Activated B cell treated with CpG ODN at 0.5 μM for 24 hours (primary cell): ENCODE measurements at places on chromosomes 5 and 9. TPM values are rescaled to one million over a fixed set of nuclear protein-coding genes. Genes with fewer than 3 reads are reported as not detected.

DNA sequence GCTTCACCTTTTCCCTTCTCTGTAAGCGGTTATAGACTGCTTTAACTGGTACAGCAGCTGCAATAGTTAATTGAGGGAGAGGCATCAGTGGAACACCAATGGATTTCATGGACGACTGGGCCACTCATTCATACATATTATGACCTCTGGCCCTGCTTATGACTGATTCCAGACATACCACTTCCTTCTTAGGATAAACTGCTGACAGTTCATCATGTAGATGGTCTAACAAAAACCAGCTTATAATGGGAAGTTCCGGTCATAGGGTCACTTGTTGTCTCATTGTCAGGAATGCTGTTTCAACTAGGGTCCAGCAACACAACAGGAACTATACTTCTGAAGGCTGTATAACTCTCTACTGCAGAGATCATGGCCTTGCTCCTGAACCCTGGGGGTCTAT, 265.2 kb upstream of the RASA1 start:
- H3K4me1 ChIP-seq = no peaks in the 10 kb centered on the region
- H3K27ac ChIP-seq = no peak overlapping the region
- no peak overlapping the region for H3K4me3 ChIP-seq
- H3K36me3 ChIP-seq = no peaks in the 10 kb centered on the region
- peaks cover 14% of the 10 kb centered on the region for H3K27me3 ChIP-seq

DNA sequence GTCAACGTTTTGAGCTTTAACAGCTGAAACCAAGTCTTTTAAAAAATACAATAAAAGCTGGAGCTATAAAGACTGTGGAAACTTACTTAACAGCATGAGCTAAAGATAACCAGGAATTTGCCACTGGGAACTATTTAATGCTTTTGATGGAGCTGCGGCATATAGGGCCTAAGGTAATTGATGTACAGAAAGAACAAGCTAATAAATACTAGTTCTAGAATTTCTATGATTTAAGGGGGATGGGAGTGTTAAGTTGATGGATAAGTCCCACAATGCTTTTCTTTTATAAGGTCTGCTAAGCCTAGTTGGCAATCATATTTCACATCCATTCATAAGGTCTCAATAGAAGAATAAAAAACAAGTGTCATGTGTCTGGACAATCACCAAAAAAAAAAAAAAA, 334.0 kb upstream of the DMAC1 start:
- H3K4me3 ChIP-seq = no peak overlapping the region
- DNase-seq = no peak
- no peak overlapping the region for H3K27ac ChIP-seq

DNA sequence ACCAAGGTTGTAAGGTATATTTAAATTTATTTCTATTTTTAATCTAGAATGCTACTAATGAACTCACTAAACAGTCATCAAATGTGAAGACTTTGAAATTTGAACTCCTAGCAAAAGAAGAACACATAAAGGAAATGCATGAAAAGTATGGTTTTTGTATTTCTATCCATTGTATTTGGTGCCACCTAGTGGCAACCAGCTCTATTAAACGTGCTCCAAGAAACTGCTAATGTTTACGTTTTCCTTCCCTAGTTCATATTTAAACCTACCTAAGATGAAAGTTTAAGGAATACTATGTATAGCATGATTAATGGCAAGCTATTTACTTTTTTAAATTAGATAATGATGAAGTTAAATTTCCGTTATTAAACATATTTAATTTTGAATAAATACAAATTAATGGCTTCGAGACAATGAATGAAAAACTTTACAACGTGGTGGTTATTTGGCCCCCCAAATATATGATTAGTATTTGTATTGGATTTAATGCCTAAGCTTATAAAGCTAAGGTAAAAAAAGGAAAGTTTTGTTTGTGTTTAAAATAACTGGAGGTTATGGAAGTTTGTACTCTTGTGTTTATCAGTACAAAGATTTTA, 115.9 kb upstream of the SH3GL2 start:
- H3K36me3 ChIP-seq = no peaks in the 10 kb centered on the region
- no peaks in the 10 kb centered on the region for H3K27me3 ChIP-seq
- no peaks in the 10 kb centered on the region for H3K4me1 ChIP-seq
- no peak overlapping the region for H3K4me3 ChIP-seq

- no peaks in the 10 kb centered on the region for H3K36me3 ChIP-seq
- DNase-seq = peak; percentile 69
- peak overlapping the region; percentile 9 for H3K27ac ChIP-seq
These were observed 4.0 kb upstream of the MYORG start for GRCh38 chr9:34380511-34381315.

DNA sequence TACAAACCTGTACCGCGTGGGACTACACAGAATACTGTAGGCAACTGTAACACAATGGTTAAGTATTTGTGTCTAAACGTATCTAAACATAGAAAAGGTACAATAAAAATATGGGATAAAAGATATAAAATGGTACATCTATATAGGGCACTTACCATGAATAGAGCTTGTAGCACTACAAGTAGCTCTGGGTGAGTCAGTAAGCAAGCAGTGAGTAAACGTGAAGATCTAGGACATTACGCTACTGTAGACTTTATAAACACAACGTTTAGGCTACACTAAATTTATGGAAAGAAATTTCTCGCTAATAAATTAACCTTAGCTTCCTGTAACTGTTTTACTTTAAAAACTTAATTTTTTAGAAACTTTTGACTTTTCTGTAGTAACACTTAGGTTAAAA, 46.5 kb downstream of the MRPS27 start:
- no peaks in the 10 kb centered on the region for H3K27me3 ChIP-seq
- H3K36me3 ChIP-seq = peaks cover 44% of the 10 kb centered on the region
- no peak overlapping the region for H3K4me3 ChIP-seq
- peaks cover 13% of the 10 kb centered on the region for H3K4me1 ChIP-seq
- H3K27ac ChIP-seq = no peak overlapping the region

DNA sequence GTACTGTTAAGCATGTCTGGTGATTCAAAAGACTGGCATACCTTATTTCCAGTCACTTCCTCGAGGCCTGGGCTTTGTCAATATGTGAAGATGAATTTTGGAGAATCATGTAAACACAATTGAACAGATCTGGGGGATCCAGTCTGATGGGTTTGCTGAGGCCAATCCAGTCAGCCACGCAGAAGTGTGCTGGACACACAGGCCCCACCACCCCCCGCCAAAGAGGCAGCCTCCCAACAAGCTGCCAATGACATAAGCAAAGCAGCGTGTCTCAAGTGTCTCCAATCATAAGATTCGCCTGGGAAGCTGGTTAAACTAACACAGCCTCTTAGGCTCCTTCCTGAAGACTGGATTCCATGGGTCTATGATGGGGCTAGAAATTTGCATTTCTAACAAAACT, 192.9 kb upstream of the KLF9 start:
- no peak overlapping the region for H3K4me3 ChIP-seq
- H3K4me1 ChIP-seq = peaks cover 20% of the 10 kb centered on the region
- no peak overlapping the region for H3K27ac ChIP-seq
- no peak for DNase-seq
- no peaks in the 10 kb centered on the region for H3K27me3 ChIP-seq
- no peaks in the 10 kb centered on the region for H3K36me3 ChIP-seq

- no peak overlapping the region for H3K27ac ChIP-seq
- no peaks in the 10 kb centered on the region for H3K36me3 ChIP-seq
- peaks cover 13% of the 10 kb centered on the region for H3K27me3 ChIP-seq
- no peak for DNase-seq
- H3K4me3 ChIP-seq = no peak overlapping the region
- H3K4me1 ChIP-seq = no peaks in the 10 kb centered on the region
These were observed 49.2 kb downstream of the EQTN start for GRCh38 chr9:27247756-27248155.

DNA sequence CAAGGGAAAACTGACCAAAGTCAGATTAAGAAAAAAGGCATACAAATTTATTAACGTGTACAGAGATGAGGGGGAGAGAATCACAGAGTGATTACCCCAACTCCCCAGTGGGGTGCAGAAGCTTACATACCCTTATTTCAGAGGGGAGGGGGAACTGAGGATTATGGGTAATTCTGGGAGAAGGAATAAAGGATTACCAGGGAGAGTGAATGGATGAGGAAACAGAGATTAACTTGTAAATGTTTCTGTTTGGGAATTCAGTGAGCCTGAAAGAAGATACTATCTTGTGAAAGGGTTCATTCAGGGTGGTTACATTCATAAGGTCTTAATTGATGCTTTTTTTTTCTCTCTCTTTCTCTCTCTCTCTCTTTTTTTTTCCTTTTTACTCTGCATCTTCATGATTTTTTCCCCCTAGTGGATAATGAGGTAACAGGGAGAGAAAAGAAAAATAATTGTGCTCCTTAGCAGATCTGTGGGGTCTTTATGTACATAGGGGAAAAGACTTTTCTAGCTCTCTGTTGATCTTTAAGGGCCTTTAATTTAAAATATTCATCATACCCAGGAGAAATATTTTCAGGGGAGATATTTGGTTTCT, 49.4 kb downstream of the TARS1 start:
- no peaks in the 10 kb centered on the region for H3K27me3 ChIP-seq
- no peaks in the 10 kb centered on the region for H3K4me1 ChIP-seq
- H3K36me3 ChIP-seq = no peaks in the 10 kb centered on the region
- H3K27ac ChIP-seq = no peak overlapping the region

- no peaks in the 10 kb centered on the region for H3K4me1 ChIP-seq
- DNase-seq = no peak
- H3K27me3 ChIP-seq = no peaks in the 10 kb centered on the region
- H3K4me3 ChIP-seq = no peak overlapping the region
These were observed 58.8 kb downstream of the CAAP1 start for GRCh38 chr9:26833792-26834191.

DNA sequence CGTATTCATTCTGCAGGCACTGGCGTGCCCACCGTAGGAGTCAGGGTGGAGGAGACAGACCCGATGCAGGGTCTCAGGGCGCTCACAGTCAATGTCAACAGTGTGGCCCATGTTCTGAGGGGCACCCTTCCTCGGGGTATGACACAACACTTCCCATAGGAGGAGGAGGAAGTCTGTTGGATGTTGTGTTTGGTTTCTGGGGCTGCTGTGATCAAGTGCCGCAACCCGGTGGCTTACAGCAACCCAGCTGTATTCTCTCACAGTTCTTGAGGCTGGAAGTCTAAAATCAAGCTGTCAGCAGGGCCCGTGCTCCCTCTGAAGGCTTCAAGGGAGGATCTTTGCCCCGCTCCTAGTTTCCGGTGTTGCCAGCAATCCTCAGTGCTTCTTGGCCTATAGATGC, 5.6 kb upstream of the HNRNPAB start:
- no peaks in the 10 kb centered on the region for H3K4me1 ChIP-seq
- H3K4me3 ChIP-seq = no peak overlapping the region
- no peak overlapping the region for H3K27ac ChIP-seq
- peaks cover 11% of the 10 kb centered on the region for H3K27me3 ChIP-seq
- DNase-seq = no peak
- no peaks in the 10 kb centered on the region for H3K36me3 ChIP-seq

- peaks cover 7% of the 10 kb centered on the region for H3K4me1 ChIP-seq
- no peaks in the 10 kb centered on the region for H3K36me3 ChIP-seq
- no peak for DNase-seq
These were observed 16.4 kb upstream of the FCN2 start for GRCh38 chr9:134863941-134864820.

DNA sequence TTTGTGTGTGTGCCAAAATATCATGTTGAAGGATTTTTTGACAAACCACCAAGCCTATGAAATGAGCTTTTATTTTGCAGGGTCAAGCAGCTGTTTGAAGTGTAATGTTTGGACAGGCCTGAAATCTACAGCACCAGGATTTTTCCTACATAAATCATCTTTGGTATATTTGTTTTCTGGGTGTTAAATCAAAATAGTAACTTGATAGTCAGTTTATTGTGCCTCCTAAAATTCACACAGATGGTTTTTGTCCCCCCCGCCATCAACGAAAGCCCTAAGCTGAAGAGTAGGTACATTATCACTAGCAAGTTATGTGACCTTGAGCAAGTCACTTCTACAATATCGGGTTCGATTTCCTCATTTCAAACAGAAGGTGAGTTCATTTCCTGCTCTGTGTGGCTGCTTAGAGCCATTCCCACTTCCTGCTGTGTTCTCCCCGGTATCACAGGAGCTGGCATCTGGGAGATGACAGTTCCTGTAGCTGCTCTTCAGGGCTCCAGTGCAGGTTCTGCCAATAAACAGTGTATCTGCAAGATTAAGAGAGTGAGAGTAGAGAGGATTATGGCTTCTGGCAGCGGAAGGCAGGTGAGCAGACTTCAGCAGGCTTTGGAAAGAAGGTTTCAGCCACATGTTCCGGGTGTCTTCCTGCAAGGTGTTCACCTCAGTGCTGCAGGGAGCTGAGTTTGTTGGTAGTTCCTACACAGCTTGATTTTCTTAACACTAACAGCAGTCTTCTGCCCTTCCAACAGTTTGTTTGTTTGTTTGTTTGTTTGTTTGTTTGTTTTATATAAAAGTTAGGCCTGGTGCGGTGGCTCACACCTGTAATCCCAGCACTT, 48.4 kb upstream of the GNE start:
- H3K27ac ChIP-seq = no peak overlapping the region
- DNase-seq = no peak
- H3K36me3 ChIP-seq = no peaks in the 10 kb centered on the region
- no peaks in the 10 kb centered on the region for H3K4me1 ChIP-seq
- no peak overlapping the region for H3K4me3 ChIP-seq
- H3K27me3 ChIP-seq = no peaks in the 10 kb centered on the region

GRCh38 chr9:38130724-38131123, 61.7 kb upstream of the SHB start:
- peaks cover 6% of the 10 kb centered on the region for H3K27me3 ChIP-seq
- H3K4me1 ChIP-seq = no peaks in the 10 kb centered on the region
- DNase-seq = no peak
- H3K4me3 ChIP-seq = no peak overlapping the region
- H3K27ac ChIP-seq = no peak overlapping the region

GRCh38 chr5:159730285-159730684, 186.0 kb upstream of the ADRA1B start:
- H3K4me1 ChIP-seq = peaks cover 47% of the 10 kb centered on the region
- no peak overlapping the region for H3K4me3 ChIP-seq
- H3K27me3 ChIP-seq = peaks cover 37% of the 10 kb centered on the region
- H3K27ac ChIP-seq = no peak overlapping the region
- no peak for DNase-seq
- no peaks in the 10 kb centered on the region for H3K36me3 ChIP-seq

GRCh38 chr5:115475788-115476187, 68.8 kb downstream of the FEM1C start:
- H3K36me3 ChIP-seq = no peaks in the 10 kb centered on the region
- no peak for DNase-seq
- no peak overlapping the region for H3K27ac ChIP-seq
- peaks cover 2% of the 10 kb centered on the region for H3K27me3 ChIP-seq
- no peaks in the 10 kb centered on the region for H3K4me1 ChIP-seq

ACTBL2 gene
- total RNA-seq = not detected in 2 replicates

ALDH1A1 gene
- not detected in 2 replicates for total RNA-seq

CMBL gene
- not detected in 2 replicates for total RNA-seq

PCDHB3 gene
- total RNA-seq = 0.07 TPM in 1 of 2 replicates, not detected in the other

PCDHGB3 gene
- total RNA-seq = 2.0 and 2.6 TPM in 2 replicates

HAPLN1 gene
- not detected in 2 replicates for total RNA-seq

ANKRD20A1 gene
- 0.44 and 0.54 TPM in 2 replicates for total RNA-seq

CDC20B gene
- not detected in 2 replicates for total RNA-seq
